H9 (cell line): ENCODE measurements at places on chromosomes 13 and 19. TPM values are rescaled to one million over a fixed set of nuclear protein-coding genes. Genes with fewer than 3 reads are reported as not detected.

- H3K27ac ChIP-seq, result no peak overlapping the region
- no peaks in the 10 kb centered on the region for H3K27me3 ChIP-seq
- H3K36me3 ChIP-seq, result peaks cover 16% of the 10 kb centered on the region
- no peak overlapping the region for H3K4me3 ChIP-seq
These were observed 7.7 kb downstream of the RB1 start for GRCh38 chr13:48311223-48311622.

- peaks cover 3% of the 10 kb centered on the region for H3K36me3 ChIP-seq
- DNase-seq, result peak; percentile 26
- peaks cover 11% of the 10 kb centered on the region; the same call in 1 of the 2 replicates for H3K4me1 ChIP-seq
- no peak overlapping the region for H3K4me3 ChIP-seq
- H3K27me3 ChIP-seq, result no peaks in the 10 kb centered on the region
These were observed 20.2 kb downstream of the CARM1 start for GRCh38 chr19:10891405-10892086.

- peaks cover 21% of the 10 kb centered on the region for H3K36me3 ChIP-seq
- H3K4me3 ChIP-seq, result no peak overlapping the region
- H3K27ac ChIP-seq, result no peak overlapping the region
- DNase-seq, result no peak
- H3K27me3 ChIP-seq, result no peaks in the 10 kb centered on the region
These were observed 3.5 kb downstream of the CEBPG start for GRCh38 chr19:33376941-33377557.

- no peak overlapping the region for H3K27ac ChIP-seq
- H3K27me3 ChIP-seq, result no peaks in the 10 kb centered on the region; the same call in 1 of the 2 replicates
- no peaks in the 10 kb centered on the region for H3K36me3 ChIP-seq
- no peak for DNase-seq
- H3K4me3 ChIP-seq, result no peak overlapping the region
These were observed 175.7 kb upstream of the UBL3 start for GRCh38 chr13:30026093-30026492.

GRCh38 chr13:32310134-32310706, 4.9 kb downstream of the ZAR1L start:
- H3K36me3 ChIP-seq, result no peaks in the 10 kb centered on the region
- H3K4me1 ChIP-seq, result no peaks in the 10 kb centered on the region
- DNase-seq, result peak; percentile 32

GRCh38 chr19:19750842-19751790, 18.2 kb upstream of the ZNF14 start:
- no peaks in the 10 kb centered on the region for H3K36me3 ChIP-seq
- H3K4me3 ChIP-seq, result no peak overlapping the region; the same call in 2 of the 3 replicates
- H3K27ac ChIP-seq, result no peak overlapping the region

DNA sequence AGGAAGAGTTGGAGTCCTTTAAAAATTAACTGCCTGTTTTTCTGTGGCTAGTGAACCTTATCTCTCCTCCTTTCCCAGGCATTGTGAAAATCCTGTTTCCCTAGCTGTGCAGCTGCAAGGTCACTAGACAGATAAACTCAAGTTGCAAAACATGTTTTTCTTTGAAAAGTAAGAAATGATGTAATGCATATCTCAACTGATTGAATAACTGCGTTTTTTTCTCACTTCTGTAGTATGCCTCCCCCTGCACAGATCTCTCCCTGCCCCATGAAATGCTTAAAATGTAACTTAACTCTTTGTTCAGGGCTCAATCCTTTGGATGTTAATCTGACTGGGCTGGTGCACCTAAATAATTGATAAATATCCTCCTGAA, 27.7 kb upstream of the CYSLTR2 start:
- peaks cover 3% of the 10 kb centered on the region; the same call in 2 of the 3 replicates for H3K36me3 ChIP-seq
- no peaks in the 10 kb centered on the region for H3K4me1 ChIP-seq

- no peak overlapping the region for H3K4me3 ChIP-seq
- peaks cover 4% of the 10 kb centered on the region for H3K27me3 ChIP-seq
- peaks cover 3% of the 10 kb centered on the region for H3K36me3 ChIP-seq
- no peaks in the 10 kb centered on the region for H3K4me1 ChIP-seq
- no peak overlapping the region for H3K27ac ChIP-seq
These were observed 10.1 kb downstream of the SSC5D start for GRCh38 chr19:55498246-55498840.

- no peaks in the 10 kb centered on the region for H3K27me3 ChIP-seq
- peaks cover 15% of the 10 kb centered on the region for H3K36me3 ChIP-seq
- no peak overlapping the region for H3K27ac ChIP-seq
- DNase-seq, result no peak
These were observed 46.5 kb downstream of the MLLT1 start for GRCh38 chr19:6233056-6233826.

DNA sequence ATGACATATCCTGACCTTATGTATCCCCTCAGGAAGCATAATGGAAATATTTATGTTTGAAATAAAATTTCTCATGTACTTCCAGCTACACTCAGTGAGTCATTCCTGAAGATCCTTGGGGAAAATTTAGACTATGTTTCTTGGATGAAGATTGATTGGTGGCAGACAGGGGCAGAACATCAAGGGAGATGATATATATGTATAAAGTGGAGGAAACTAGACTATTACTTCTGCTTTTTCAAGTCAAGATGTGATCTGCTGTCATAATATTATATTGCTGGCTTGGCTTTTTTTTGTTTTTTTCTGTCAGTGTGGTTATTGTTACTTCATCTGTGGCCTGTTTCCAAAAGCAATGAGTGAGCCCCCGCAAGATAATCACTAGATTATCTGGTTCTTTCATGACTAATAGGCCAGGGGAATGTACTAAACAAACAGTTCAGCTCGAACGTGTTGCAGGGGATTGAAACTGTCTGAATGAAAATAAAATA, 87.2 kb upstream of the TNFSF11 start:
- no peaks in the 10 kb centered on the region for H3K4me1 ChIP-seq
- H3K4me3 ChIP-seq, result no peak overlapping the region
- H3K27ac ChIP-seq, result no peak overlapping the region
- no peak for DNase-seq
- no peaks in the 10 kb centered on the region for H3K27me3 ChIP-seq

- peak overlapping the region; percentile 73 for H3K4me3 ChIP-seq
- peak; percentile 72 for DNase-seq
- H3K27ac ChIP-seq, result no peak overlapping the region
These were observed 477 bp downstream of the CUL4A start for GRCh38 chr13:113209759-113210421.

DNA sequence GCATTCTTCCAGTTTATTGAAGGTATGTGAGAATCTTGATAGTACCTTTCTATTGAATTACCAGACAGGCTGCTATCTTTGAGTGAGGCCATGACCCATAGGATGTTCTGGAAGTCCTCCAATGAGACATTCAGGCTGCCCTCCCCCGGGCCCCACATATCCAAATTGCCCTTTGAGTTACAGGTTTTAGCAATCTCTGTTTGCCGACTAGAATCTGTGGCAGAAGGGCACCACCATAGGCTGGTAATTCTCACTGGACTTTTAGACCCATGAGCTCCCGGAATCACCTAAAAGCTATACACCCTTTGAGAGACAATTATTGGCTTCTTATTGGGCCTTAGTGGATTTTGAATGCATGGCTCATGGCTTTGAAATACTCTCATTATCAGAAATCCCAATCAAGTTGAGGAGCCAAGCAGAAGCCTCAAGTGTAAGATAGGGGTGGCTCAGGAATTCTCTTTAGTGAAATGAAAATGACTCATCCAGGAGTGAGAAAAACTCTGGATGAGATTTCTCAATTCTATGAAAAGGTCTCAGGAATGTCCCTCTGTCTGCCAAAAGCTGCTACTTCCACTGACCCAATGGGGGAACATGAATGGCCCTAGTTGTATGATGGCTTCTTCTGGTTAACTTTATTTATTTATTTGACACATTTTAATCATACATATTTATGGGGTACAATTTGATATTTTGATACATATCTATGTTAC, 172.1 kb upstream of the CSNK1A1L start:
- no peak for DNase-seq
- peaks cover 15% of the 10 kb centered on the region; the same call in 1 of the 2 replicates for H3K36me3 ChIP-seq
- no peaks in the 10 kb centered on the region for H3K27me3 ChIP-seq
- no peak overlapping the region for H3K27ac ChIP-seq

GRCh38 chr13:84399320-84400085, 517.2 kb upstream of the SLITRK1 start:
- H3K27me3 ChIP-seq, result no peaks in the 10 kb centered on the region
- H3K4me3 ChIP-seq, result no peak overlapping the region
- H3K27ac ChIP-seq, result no peak overlapping the region
- peaks cover 17% of the 10 kb centered on the region for H3K36me3 ChIP-seq
- no peaks in the 10 kb centered on the region for H3K4me1 ChIP-seq

DNA sequence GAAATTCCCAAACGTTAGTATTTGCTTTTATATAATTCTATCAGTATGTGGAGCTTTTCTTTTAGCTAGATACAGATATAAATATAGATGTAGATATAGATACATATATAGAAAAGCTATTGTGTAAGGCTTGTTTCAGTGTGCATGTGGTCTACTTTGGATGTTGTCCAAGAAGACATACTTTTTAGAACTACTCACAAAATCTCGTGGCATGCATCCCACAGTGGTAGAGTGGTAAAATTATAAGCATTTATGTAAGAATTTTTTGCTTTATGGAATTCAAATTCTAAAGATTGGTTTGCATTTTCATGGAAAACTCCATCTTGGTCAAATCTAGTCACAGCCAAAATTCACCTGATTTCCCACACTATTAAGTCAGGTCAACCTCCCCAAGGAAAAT, 880.4 kb downstream of the EFNB2 start:
- no peaks in the 10 kb centered on the region for H3K36me3 ChIP-seq
- H3K4me1 ChIP-seq, result no peaks in the 10 kb centered on the region
- H3K27me3 ChIP-seq, result no peaks in the 10 kb centered on the region
- H3K27ac ChIP-seq, result no peak overlapping the region

- DNase-seq, result no peak
- H3K4me1 ChIP-seq, result no peaks in the 10 kb centered on the region
- no peak overlapping the region for H3K27ac ChIP-seq
- no peaks in the 10 kb centered on the region for H3K36me3 ChIP-seq
- H3K27me3 ChIP-seq, result no peaks in the 10 kb centered on the region
- H3K4me3 ChIP-seq, result no peak overlapping the region
These were observed 38.1 kb upstream of the RGCC start for GRCh38 chr13:41419206-41419605.

VASP gene
- total RNA-seq, result 157 and 162 TPM in 2 replicates

UBE2L5 gene
- total RNA-seq, result 0.20 TPM in 1 of 2 replicates, not detected in the other

ATP12A gene
- total RNA-seq, result 0.79 and 0.94 TPM in 2 replicates

FOXA3 gene
- 22.2 and 24.9 TPM in 2 replicates for total RNA-seq

RDH8 gene
- 0.13 TPM in 1 of 2 replicates, not detected in the other for total RNA-seq

LGALS14 gene
- total RNA-seq, result not detected in 2 replicates

DNMT1 gene
- 206 and 227 TPM in 2 replicates for total RNA-seq

DENND1C gene
- total RNA-seq, result 2.4 TPM in 2 replicates

WDR88 gene
- total RNA-seq, result not detected in 2 replicates

LRRC8E gene
- 4.6 and 4.8 TPM in 2 replicates for total RNA-seq

CTXN1 gene
- total RNA-seq, result 22.7 and 24.5 TPM in 2 replicates
